Brain pericyte (primary cell): ENCODE measurements at places on chromosomes 6 and 20.

GRCh38 chr6:30640481-30640880, 6.5 kb upstream of the C6orf136 start:
- no peak for DNase-seq

- no peak for DNase-seq
Measured at GRCh38 chr6:35694462-35694861, 5.7 kb upstream of the FKBP5 start.

GRCh38 chr6:81515562-81516453, 236.7 kb downstream of the TENT5A start:
- no peak for DNase-seq

GRCh38 chr20:8449123-8449522, 317.1 kb downstream of the PLCB1 start:
- no peak for DNase-seq

- DNase-seq = no peak
Measured at GRCh38 chr20:2133318-2134183, 31.9 kb downstream of the STK35 start.

GRCh38 chr6:110421749-110422443, 6.5 kb upstream of the DDO start:
- DNase-seq = no peak

- DNase-seq = no peak
Measured at GRCh38 chr20:49916146-49917002, 1.0 kb upstream of the SPATA2 start.

DNA sequence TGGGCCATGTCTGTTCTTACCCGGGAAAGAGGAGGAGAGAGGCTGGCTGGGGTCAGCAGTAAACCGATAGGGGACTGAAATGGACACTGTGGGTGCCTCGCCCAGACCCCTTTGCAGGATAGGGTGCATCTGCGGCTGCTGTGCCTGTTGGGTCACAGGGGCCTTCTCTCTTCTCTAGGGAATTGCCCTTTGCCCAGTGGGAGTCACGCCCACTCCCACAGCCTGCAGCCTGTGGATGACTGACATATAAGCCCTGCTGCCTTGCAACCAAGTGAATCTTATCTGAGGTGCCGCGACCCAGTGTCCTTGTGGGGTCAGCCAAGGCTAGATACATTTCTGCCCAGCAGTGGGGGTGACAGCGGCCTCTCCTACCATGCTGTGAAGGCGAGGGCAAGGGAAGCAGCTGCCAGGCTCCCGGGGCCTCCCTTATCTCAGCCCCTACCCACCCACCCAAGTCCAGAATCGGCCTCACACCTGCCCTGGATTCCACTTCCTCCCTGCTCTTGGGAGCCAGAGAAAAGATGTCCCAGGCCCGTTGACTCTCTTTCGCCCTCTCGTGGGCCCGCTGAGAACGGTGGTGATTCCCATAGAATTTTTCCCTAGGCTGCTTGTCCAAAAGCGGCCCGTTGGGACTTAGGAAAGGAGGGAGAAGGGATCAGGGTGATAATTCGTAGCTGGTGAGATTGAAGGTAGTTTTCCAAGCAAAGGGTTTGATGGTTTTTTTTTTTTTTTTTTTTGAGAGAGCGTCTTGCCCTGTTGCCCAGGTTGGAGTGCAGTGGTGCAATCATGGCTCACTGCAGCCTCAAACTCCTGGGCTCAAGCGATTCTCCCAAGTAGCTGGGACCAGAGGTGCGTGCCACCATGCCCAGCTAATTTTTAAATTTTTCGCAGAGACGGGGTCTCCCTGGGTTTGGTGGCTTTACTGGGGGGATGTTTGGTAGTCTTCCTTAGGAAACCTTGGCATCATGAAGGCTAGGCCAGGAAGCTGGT, 76.4 kb upstream of the RNF24 start:
- no peak for DNase-seq

- no peak for DNase-seq
Measured at GRCh38 chr6:138162111-138162954, 594 bp downstream of the ARFGEF3 start.

GRCh38 chr20:24483435-24484080, 14.1 kb downstream of the SYNDIG1 start:
- DNase-seq = no peak

- DNase-seq = no peak
Measured at GRCh38 chr20:25571817-25572216, 13.5 kb downstream of the NINL start.

GRCh38 chr6:33093855-33094254, 18.1 kb downstream of the HLA-DPB1 start:
- DNase-seq = no peak

DNA sequence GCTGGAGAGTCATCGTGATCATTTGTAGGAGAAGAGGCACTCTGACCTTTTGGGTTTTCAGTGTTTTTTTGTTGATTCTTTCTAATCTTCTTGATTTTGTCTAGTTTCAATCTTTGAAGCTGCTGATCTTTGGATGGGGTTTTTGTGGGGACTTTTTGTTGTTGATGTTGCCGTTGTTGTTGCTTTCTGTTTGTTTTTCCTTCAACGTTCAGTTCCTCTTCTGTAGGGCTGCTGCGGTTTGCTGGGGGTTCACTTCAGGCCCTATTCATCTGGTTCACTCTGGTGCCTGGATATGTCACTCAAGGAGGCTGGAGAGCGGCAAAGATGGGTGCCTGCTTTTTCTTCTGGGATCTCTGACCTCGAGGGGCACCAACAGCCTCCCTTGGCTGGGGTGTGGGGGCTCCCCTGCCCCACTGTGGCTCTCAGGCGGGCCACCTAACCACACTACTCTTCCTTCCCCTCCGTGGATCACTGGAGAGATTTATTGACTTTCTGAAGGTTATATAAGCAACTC, 21.5 kb upstream of the TMEM244 start:
- no peak for DNase-seq

DNA sequence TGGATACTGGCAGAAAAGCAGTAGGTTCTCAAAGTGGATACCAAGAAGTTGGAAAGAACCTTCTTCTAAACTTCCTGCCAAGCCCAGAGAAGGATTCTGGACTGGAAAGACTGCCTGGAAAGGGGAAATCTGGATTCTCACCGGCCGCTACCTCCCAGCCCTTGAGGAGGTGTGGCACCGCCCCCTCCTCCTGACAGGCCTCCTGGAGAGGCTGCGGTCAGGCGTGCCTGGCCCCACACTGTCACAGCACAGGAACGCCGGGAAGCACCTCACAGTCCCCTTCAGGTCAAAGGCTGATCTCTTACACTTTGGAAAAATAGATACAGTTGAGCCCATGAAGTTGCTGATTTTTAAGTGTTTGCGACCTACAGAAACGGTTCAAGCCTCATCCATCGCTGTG, 16.3 kb upstream of the PDE10A start:
- DNase-seq = no peak

- no peak for DNase-seq
Measured at GRCh38 chr20:44437497-44437896, 38.2 kb upstream of the TTPAL start.

- DNase-seq = no peak
Measured at GRCh38 chr6:142857233-142857761, 87.7 kb downstream of the HIVEP2 start.

DNA sequence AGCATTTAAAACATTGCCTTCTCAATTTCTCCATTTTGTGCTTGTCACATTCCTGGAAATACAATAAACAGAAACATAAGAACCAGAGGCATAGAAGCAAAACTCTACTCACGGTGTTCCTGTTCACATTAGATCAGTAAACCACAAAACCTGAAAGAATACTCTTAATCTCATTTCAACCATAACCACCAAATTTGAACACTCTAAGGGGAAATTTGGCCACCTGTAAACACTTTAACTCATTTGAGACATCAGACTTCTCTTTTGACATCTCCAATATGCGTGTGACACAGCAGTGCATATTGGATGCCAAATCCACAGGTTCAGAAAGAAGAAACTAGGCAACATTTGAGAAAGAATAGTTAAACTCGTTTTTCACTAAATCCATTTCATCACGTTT, 153.8 kb upstream of the IRAK1BP1 start:
- DNase-seq = no peak

GRCh38 chr20:25178563-25179438, 16.7 kb upstream of the ENTPD6 start:
- peak; percentile 44 for DNase-seq

GRCh38 chr20:23456873-23457272, 4.2 kb upstream of the CST11 start:
- no peak for DNase-seq

DNA sequence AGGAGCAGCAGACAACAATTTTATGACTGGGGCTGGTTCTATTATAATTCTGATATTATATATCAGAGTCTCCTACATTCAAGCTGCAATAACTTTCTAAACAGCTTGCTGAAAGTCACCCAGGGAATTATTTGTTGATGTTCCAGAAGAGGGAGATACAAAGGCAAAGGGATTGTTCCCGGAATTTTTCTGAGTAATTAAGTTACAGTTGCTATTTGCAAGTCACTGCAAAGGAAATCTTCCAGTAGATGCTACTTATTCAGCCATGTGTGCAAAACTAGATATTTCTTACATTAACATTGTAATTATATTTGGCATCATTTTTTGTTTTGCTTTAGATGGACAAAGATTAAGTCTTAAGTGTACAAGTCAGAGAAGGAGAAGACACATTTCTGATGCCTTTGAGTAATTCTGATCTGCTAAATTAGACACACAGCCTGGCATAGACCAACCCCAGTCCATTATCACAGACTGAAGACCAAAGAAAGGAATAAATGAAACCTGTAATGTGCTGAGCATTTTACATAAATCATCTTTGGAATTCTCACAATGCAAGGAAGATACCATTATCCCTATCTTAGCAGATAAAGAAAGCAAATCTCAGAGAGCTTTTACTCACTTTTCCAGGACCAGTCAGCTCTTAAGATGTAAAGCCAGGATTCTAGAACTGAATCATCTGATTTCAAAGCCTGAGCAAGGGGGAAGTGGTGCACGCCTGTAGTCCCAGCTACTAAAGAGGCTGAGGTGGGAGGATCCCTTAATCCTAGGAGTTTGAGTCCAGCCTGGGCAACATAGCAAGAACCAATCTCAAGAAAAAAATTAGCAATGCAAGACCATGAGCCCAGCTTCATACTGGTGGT, 62.6 kb upstream of the AKAP12 start:
- DNase-seq = no peak

DNA sequence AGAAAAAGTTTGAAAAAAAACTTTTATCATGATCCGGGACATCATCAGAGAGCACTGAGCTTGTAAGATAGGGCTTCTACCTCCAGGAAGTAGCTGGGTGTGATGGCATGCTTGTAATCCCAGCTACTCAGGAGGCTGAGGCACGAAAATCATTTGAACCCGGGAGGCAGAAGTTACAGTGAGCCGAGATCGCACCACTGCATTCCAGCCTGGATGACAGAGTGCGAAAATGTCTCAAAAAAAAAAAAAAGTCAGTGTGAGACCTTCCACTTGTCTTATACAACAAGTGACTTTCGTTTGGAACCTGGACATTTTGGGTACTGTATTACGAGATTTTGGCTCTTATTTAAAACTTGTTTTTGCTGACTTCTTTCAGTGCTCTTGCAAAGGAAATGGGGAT, 5.9 kb upstream of the SLC13A3 start:
- no peak for DNase-seq

- no peak for DNase-seq
Measured at GRCh38 chr20:9136114-9136513, 67.2 kb downstream of the PLCB4 start.

DNA sequence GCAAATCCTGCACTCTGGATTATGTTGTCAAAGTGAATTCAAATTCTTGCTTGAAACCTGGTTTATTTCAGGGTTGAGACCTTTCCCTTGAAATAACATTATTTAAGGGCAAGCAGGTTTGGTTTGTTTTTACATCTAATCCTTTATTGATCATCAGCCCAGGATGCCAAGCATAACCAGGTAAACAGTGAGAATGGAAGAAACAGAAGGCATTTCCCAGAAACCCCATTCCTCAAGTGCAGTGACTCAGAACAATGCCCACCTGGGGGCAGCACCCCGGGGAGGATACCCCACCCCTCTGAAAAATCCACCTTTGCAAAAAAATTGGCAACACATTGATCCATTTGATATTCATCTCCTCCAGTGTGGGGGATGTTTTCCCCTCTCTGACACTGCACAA, 32.5 kb downstream of the POFUT1 start:
- no peak for DNase-seq

GRCh38 chr6:2881423-2881822, 21.7 kb downstream of the SERPINB9 start:
- no peak for DNase-seq

GRCh38 chr20:19769507-19769906, 11.4 kb downstream of the RIN2 start:
- no peak for DNase-seq

- no peak for DNase-seq
Measured at GRCh38 chr20:15918631-15919030, 654.6 kb downstream of the KIF16B start.

- DNase-seq = no peak
Measured at GRCh38 chr6:29494131-29494530, 6.4 kb upstream of the MAS1L start.

GRCh38 chr6:14282854-14283505, 165.4 kb downstream of the CD83 start:
- no peak for DNase-seq

- no peak for DNase-seq
Measured at GRCh38 chr20:63011798-63012197, 5.0 kb upstream of the BHLHE23 start.

DNA sequence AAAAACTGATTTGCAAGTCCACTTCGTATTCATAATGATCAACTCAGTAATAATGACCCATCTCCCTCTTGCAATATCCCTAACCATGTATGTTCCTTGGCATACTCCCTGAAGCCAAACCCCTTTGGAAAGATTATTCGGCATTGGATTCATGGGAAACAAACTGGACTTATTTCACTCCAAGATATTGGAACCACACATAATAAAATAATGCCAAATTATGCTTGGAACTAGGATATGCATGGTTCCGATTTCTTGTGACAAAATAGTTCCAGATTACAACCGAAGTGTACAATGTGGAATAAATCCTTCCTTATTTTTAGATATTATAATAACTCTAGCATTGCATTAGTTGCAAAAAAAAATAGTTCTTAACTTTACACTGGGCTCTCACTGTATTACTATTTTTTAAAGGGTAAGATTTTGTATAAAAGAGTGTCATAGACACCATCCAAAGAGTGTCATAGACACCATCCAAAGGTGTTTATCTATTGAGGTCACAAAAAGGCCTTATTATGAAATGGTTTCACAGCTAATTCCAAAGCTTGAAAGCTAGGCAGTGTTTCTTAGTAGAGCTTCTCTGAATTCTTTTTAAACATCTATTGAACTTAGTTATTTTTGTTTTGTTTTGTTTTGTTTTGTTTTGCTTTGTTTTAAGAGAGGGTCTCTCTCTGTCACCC, 410.9 kb upstream of the JARID2 start:
- no peak for DNase-seq

- DNase-seq = no peak
Measured at GRCh38 chr6:40788661-40789655, 201.8 kb upstream of the LRFN2 start.

DNA sequence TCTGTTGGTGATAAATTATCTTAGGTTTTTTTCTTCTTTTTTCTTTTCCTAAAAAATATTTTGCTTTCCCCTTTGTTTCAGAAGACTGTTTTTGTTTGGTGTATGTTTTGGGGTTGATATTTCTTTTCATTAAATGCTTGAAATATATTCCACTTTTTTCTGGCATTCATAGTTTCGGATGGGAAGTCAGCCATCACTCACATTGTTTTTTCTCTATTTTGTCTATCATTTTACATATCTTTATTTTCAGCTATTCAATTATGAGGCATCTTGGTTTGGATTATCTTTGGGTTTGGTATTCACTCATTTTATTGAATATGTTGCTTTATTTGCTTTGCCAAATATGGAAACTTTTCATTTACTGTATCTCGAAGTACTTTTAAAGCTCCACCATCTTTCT, 600.5 kb upstream of the EYS start:
- DNase-seq = no peak
